ENCODE measurements at places on chromosomes 5 and 9.

GRCh38 chr5:61599370-61600122 is 267.5 kb downstream of the ZSWIM6 start:
- no peak for DNase-seq

DNA sequence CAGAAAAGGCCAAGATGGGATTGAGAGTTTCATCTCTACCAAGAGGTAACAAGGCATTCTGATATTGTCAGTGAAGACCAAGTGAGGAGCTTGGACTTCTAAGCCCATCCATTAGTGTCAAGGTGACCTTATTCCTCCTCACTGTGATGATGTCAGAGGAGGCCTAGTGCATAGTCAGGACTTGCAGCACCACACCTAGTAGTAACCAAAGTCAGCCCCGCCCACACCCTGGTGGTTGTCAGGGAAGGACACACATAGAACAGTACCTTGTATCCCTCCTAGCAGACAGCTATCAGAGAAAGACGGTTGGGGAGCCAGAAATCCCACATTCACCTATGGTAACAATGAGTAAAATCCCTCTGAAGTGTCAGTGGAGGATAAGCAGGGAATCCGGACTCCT is 111.7 kb downstream of the AP3B1 start:
- no peak for DNase-seq

DNA sequence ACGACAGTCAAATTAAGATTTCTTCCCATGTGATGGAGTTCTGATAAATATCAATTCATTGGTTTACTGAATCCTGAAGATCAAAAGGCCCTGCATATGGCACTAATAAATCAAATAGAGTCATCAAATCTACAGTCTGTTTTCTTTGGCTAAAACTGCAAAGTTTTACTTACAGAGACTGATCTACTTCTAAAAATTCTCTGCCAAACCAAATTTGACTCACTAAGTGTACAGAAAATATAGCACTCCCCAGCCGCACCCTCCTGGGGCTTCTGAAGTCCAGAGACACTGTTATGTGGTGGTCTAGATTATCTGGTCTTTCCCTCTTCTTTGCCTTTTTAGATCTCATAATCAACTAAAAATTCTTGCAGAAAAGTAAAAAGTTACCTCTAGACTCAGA is 237.7 kb downstream of the MLLT3 start:
- DNase-seq, result no peak

- DNase-seq, result no peak
Observed at GRCh38 chr5:171688696-171689495, 96.7 kb upstream of the SMIM23 start.

- DNase-seq, result no peak
Observed at GRCh38 chr5:67842806-67843205, 372.8 kb upstream of the PIK3R1 start.
